ENCODE measurements at places on chromosomes 2 and 18.

DNA sequence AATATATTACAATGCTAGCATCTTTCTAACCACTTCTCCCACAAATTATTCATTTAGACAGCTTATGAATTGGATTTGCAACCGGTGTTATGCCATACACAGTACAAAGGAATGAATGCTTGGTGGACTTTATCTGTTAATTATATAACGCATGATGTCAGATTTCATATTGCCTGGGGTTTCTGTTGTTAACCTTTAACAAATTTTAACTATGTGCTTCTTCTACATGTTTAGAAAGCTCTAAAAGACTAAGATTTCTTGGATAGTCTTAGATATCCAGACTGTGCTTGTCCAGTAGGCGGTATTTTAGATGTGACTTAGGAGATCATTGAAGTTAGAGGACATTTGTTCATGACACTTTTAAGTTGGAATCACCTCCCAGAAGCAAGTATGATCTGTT lies 976.3 kb downstream of the TMEM182 start:
- no peak for DNase-seq

DNA sequence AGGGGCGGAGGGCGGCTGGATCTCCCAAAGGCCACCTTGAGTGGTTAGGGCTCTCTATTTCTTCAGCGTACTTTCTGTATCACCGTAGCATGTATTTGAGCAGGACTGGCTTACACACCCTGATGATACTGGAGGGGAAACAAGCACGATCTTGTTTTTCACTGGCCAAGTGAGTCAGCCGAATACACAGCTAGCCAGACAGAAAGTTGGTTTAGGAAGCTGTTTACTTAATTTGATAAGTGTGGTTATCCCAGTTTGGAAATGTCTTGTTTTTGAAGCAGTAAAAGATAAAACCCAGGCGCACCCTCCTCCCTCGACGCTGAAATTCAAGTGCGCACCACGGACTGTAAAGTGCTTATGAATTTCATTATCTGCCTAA lies 582 bp downstream of the RIOK3 start:
- peak; percentile 56 for DNase-seq

- DNase-seq, result no peak
Measured at GRCh38 chr18:21230436-21230835, 11.6 kb upstream of the GREB1L start.

DNA sequence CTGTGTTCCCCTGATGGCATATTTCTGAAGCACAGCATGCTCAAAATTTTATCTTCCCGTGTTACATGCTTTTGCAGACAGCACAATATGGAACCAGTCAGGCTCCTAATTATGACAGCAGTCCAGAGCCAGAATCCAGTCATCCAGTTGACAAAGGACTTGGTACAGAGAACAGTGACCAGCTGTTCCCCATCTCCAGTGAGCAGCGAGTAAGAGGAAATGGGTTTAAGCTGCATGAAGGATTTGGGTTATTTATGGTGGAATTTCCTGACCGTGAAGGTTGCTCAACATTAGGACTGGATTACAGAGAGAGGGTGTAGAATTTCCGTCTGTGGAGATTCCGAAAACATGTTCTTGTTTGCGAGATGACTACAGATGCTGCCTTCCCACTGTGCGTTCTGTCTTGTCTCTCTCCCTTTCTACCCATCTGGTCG lies 24.4 kb downstream of the SGPP2 start:
- DNase-seq, result peak; percentile 30

Measured in fibroblast of lung (primary cell).